ENCODE measurements at places on chromosomes 7 and 10. TPM values are rescaled to one million over a fixed set of nuclear protein-coding genes. Genes with fewer than 3 reads are reported as not detected.

The CAPZA2 gene
- total RNA-seq, result 126 TPM

The ADAMTS14 gene
- total RNA-seq, result 0.09 TPM

The KNDC1 gene
- total RNA-seq, result 3.2 TPM

The RBM17 gene
- 133 TPM for total RNA-seq

The PROSER2 gene
- total RNA-seq, result 34.3 TPM

The DMBT1 gene
- not detected for total RNA-seq

The ARHGEF5 gene
- 1.6 TPM for total RNA-seq

The GUSB gene
- total RNA-seq, result 32.6 TPM

The PCGF6 gene
- 11.1 TPM for total RNA-seq

The PPP1R3C gene
- 16.8 TPM for total RNA-seq

The PTPRE gene
- 3.7 TPM for total RNA-seq

The HYAL4 gene
- not detected for total RNA-seq

The LRRN3 gene
- total RNA-seq, result not detected

The FXYD4 gene
- total RNA-seq, result not detected

The ZP3 gene
- 17.5 TPM for total RNA-seq

The MRLN gene
- total RNA-seq, result not detected

The LRRTM3 gene
- total RNA-seq, result not detected

The HOXA5 gene
- 6.2 TPM for total RNA-seq

The ABCA13 gene
- 0.01 TPM for total RNA-seq

The UCMA gene
- total RNA-seq, result not detected

The FLNC gene
- total RNA-seq, result 4.9 TPM

The C1QL3 gene
- total RNA-seq, result not detected

The ACHE gene
- total RNA-seq, result 2.1 TPM

The CTAGE8 gene
- not detected for total RNA-seq

The ZNF485 gene
- total RNA-seq, result 2.2 TPM

The CTNNA3 gene
- total RNA-seq, result not detected

The CRHR2 gene
- not detected for total RNA-seq

The SPDYE1 gene
- not detected for total RNA-seq

The RET gene
- total RNA-seq, result 0.50 TPM

The ASNS gene
- 70.9 TPM for total RNA-seq

The LAMTOR4 gene
- 169 TPM for total RNA-seq

The DGKB gene
- not detected for total RNA-seq

Measured in A549 treated with DMSO at 1 μM for 4 hours (cell line).